CD4-positive, alpha-beta T cell treated with Interleukin-17A for 4 hours (primary cell): ENCODE measurements at places on chromosomes 16 and 17.
A peak's percentile ranks its signal among the peaks of the same experiment; 100 is the strongest.

- DNase-seq, result no peak
These were observed 66.1 kb upstream of the DNAH17 start for GRCh38 chr17:78643326-78643725.

DNA sequence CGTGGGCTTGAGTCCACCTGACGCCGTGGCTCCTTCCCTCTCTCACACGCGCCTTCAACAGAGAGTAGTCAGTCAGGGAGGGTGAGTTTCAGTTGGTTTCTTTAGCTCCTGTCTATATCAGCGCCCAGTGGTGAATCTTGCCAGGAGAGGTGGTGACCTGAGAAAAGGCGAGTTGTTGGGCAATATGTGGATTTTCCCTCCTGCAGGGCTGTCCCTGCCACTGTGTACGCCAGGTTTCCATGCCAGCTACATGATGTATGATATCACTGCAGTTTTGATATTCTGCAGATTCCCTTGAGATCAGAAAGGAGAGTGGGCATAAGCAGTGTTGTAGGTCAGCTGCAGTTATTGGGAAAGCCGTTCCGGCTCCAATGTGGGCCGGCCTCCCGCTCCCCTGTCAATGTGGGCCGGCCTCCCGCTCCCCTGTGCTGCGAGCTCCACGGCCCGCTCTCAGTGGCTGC, 31.4 kb downstream of the BANP start:
- no peak for DNase-seq

GRCh38 chr16:56479469-56479868, 28.1 kb downstream of the OGFOD1 start:
- no peak for DNase-seq

- DNase-seq, result no peak
These were observed 143.0 kb downstream of the GAS7 start for GRCh38 chr17:10055262-10055975.

GRCh38 chr17:9020096-9020823, 1.1 kb upstream of the NTN1 start:
- DNase-seq, result no peak

DNA sequence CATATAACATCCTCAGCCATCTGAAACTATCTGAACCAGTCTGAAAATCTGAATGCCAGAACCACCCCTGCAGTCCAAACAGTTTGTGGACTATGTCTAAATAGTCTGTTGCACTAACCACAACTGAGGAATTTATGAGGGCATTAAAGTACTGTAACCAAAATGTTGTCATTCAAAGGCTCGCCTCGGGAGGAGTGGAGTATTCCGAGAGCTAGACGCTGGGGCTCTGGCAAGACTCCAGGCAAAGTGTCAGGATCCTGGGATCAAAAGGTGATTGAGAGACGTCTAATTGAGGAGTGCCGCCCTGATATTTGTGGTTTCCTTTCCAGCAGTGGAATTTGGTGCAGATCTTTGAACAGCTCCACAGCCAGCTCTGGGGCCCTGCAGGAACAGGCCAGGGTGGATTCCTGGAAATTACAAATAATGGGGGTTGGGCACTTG, 142.9 kb upstream of the MYOCD start:
- DNase-seq, result no peak

- DNase-seq, result no peak
These were observed 95.6 kb downstream of the PRKCA start for GRCh38 chr17:66398059-66398458.

- peak; percentile 92 for DNase-seq
These were observed 194.0 kb upstream of the CIBAR2 start for GRCh38 chr16:85306071-85306792.

GRCh38 chr16:68961778-68962402, 118.6 kb downstream of the TANGO6 start:
- DNase-seq, result no peak

DNA sequence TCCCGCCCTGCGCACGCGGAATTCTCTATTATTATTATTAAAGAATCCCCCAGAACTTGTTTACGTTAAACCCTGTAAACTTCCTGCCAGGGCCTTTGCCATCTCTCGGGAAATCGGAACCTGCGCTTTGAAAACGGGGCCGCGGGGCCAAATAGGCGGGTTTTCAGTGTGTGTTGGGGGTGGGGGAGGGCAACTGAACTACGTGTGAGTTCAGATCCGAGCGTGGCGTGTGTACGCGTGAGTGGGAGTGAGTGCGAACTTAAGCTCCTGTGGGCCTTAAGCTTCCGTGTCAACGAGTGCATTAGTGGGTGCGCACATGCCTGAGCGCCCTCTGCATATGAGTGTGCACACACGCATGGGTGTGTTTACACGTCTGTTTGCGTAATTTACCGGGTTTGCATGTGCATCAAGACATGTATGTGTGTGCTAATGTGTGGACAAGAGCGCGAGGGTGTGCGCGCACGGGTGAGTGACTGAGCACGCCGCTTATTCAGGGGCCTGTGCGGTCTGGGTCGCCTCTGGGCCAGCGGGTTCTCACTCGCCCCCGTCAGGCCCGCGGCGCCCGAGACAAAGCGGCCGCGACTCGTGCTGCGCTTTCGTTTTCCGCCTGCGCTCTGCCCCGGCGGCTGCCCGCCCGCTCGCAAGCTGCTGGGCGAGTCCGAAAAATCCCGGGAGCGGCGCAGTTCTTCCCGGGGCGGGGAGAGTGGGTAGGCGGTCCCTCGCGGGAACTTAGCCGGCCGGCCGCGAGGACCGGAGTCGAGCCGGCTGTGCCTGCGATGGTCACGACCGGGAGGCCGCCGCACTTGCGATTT, 1.2 kb upstream of the FOXF1 start:
- no peak for DNase-seq

GRCh38 chr16:57111420-57111819, 19.0 kb downstream of the CPNE2 start:
- DNase-seq, result no peak

DNA sequence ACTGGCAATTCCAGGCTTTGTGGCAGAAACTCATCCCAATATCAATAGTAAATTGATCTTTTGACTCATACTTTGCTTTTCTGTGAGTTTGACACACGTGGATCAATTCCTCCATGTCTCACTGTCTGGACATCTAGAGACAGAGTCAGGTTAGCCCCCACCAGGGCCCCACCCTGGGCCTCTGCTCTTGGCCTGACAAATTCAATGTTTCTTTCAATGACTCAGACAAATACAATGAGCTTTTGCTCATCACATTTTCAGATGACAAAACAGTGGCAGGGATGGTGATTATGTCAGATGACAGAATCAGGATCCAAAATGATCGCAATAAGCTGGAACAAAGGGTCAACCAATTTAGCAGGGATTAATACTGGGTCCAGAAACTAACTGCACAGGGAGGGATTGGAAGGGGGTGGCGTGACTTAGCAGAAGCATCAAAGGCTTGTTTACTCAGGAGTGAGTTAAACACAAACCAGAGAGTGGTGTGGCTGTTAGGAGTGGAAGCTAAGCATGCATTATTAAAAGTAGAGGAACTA, 90.5 kb upstream of the ASIC2 start:
- DNase-seq, result no peak

- no peak for DNase-seq
These were observed 27.9 kb upstream of the CPHXL start for GRCh38 chr16:75754141-75754540.

- no peak for DNase-seq
These were observed 252.3 kb upstream of the EEF2KMT start for GRCh38 chr16:5349670-5350517.

DNA sequence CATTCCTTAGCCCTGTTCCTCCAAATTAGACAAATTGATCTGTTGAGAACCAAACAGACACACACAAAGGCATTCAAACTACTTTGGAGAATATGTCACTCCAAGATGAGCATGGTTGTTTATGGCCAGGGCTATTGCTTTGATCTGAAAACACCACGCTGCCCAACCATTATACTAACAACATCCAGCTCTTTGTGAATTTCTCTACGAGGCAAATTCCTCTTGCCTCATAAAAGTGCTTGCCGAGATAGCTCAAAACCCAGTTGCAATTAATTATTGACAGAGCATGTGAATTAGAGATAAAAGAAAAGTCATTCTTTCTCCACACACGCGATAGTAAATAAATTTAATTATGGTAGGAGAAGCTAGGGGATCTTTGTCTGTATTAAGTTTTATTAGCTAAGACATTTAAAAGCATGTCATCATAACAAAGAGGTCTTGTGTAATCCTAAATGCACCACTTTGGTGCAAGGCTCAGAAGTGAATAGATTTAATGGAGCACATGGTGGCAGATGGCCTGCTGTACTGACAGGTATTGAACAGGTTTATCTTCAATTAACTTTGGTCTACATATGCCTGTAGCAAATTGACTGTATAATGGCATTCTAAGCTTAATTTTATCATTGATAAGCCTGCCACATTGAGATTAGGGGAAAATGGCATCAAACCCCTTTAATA, 441.8 kb downstream of the HS3ST4 start:
- no peak for DNase-seq

DNA sequence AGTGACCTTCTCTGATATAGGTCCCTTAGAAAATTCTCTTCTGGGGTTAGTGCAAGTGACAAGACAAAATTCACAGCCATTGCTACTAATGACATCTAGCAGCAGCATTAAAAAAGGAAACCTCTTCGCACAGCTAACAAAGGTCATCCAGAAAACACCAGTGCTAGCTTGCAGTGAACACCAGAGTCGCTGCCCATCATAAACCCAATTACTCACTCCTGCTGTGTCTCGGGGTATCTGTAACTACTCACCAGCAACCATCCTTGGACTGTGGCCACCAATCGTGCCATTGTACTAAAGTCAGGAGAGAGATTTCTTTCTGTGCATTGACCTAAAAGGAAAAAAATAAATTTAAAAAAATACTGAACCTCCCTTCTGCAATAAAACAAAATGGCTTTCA, 1494.7 kb upstream of the CDH8 start:
- DNase-seq, result no peak

- DNase-seq, result no peak
These were observed 22.5 kb upstream of the C16orf78 start for GRCh38 chr16:49351096-49351487.

GRCh38 chr17:77802811-77803220, 155.7 kb upstream of the TNRC6C start:
- no peak for DNase-seq
